Diencephalon (tissue), 1 donor: ENCODE measurements at places on chromosomes 7 and 10. TPM values are rescaled to one million over a fixed set of nuclear protein-coding genes. Genes with fewer than 3 reads are reported as not detected.

The GRB10 gene
- total RNA-seq = 80.3 TPM

The BUD31 gene
- 84.4 TPM for total RNA-seq

The SPDYE5 gene
- total RNA-seq = not detected

The ATRNL1 gene
- total RNA-seq = 592 TPM

The ZNF32 gene
- 42.9 TPM for total RNA-seq

The LLCFC1 gene
- not detected for total RNA-seq

The TRIM73 gene
- total RNA-seq = 4.4 TPM

The DKK1 gene
- 5.3 TPM for total RNA-seq

The SPDYE8 gene
- 0.46 TPM for total RNA-seq

The GRID2IP gene
- 2.1 TPM for total RNA-seq
